ENCODE measurements at places on chromosomes 16 and 17. TPM values are rescaled to one million over a fixed set of nuclear protein-coding genes. Genes with fewer than 3 reads are reported as not detected.

TEPSIN gene
- 23.2 TPM for total RNA-seq

PDP2 gene
- 19.0 TPM for total RNA-seq

PABPN1L gene
- total RNA-seq, result not detected

HIGD1B gene
- 2.5 TPM for total RNA-seq

KIFC3 gene
- 59.1 TPM for total RNA-seq

PIRT gene
- total RNA-seq, result not detected

CTRL gene
- total RNA-seq, result 3.5 TPM

NUPR1 gene
- 31.6 TPM for total RNA-seq

KRT33B gene
- total RNA-seq, result not detected

SEPTIN12 gene
- total RNA-seq, result not detected

RGS9 gene
- 2.0 TPM for total RNA-seq

GAS2L2 gene
- 0.37 TPM for total RNA-seq

DNASE1L2 gene
- 0.63 TPM for total RNA-seq
